ENCODE measurements at places on chromosomes 2 and 18.

DNA sequence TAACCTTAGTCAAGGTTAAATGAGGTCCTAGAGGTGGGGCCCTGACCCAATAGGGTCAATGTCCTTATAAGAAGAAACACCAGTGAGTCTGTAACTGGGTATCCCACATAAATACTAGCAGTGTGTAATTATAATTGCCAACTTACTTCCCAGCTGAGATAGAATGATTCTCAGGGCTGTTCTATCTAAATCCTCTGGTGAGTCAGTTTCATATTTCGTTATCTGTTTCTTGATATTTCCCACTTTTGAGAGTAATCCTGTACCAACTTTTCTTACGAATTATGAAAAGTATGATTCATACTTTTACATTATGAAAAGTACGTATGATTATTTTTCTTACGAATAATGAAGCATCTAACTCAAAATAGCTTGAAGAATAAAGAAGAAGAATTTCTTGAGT is 546.8 kb upstream of the NETO1 start:
- DNase-seq, result no peak

- DNase-seq, result no peak
Measured at GRCh38 chr2:86323273-86324021, 14.0 kb downstream of the REEP1 start.

DNA sequence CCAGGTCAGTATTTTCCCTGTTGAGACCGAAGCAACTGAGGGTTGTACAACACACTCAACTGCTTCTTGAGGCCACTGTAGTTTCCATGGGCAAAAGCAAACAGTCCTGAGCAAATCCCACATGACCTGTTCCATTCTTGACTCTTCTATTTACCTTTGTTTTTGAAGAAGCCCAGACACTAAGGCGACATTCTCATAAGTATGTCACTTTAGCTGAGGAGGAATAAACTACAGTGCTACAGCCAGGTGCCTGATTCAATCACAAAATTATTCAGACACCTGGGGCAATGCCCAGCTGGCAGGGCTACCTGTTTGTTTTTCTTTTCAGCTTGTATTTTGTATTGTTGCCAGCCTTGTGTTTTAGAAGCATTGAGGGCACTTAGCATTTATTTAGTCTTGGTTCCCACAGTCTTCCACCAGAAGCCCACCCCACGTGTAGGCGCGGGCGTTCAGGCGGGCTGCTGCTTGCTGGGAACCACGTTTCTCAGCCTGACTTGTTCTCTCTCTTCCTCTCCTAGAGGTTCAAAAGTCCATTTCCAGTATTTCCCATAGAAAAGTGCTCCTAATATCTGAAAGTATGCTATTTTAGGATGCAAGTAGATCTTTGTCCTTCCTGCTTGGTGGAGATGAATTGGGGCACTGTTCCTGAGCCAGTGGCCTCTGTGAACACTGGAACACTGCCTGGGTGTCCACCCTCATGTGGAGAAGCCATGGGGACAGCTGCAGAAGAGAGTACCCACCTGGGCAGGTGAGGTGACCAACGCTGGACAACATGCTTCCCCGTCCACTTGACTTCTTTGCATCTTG is 99.0 kb upstream of the COPS8 start:
- DNase-seq, result no peak

DNA sequence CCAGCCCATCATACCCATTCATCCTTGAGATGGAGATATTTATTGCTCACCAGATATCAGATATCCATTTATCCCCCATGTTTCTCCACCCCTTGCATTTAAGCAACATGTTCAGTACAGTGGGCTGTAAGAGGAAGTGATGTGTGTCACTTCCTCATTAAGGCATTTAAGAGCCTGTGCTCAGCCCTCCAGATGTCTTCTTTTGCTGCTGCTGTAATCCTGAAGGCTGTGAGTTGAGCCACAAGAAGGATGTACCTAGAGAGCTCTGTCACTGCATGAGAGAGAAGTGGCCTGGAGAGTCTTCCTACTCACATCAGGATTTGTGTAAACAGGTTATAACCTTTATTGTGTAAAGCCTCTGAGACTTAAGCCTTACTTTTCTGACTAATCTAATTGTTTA is 151.8 kb upstream of the UNC80 start:
- DNase-seq, result no peak

Data from left hindlimb (tissue), 1 donor.